ENCODE measurements at places on chromosomes 4 and X. TPM values are rescaled to one million over a fixed set of nuclear protein-coding genes. Genes with fewer than 3 reads are reported as not detected.

DMD gene
- 28.5 TPM for total RNA-seq

ADRA2C gene
- 6.7 TPM for total RNA-seq

DNA sequence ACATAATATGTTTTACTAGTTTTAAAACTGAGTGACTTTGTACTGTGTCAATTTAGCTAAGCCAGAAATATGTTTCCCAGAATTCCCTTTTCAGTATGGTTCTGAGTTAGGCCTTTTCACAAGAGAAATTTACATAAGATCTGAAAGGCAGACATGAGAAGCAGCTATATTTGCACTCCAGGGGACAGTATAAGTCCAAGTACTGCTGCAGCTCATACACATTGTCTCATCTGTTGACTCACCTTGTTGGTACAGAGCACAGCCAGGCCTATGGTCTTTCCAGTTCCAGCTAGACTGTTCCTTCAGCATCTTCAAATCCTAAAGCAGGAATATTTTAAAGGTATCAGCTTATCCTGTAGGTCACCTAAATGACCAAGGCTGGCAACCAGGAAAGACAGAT lies 53.5 kb downstream of the BMP3 start:
- no peaks in the 10 kb centered on the region for H3K36me3 ChIP-seq
- no peak for DNase-seq
- H3K27ac ChIP-seq = no peak overlapping the region
- no peak overlapping the region for H3K4me3 ChIP-seq
- H3K27me3 ChIP-seq = no peaks in the 10 kb centered on the region
- H3K4me1 ChIP-seq = no peaks in the 10 kb centered on the region

RPS6KA6 gene
- 0.99 TPM for total RNA-seq

- H3K4me1 ChIP-seq = peaks cover 14% of the 10 kb centered on the region
- H3K36me3 ChIP-seq = no peaks in the 10 kb centered on the region
- H3K4me3 ChIP-seq = no peak overlapping the region
- peak; percentile 81 for DNase-seq
These were observed 54.6 kb upstream of the RAPGEF2 start for GRCh38 chr4:159048166-159048886.

DACH2 gene
- total RNA-seq = 0.26 TPM

SYN1 gene
- total RNA-seq = 4.0 TPM
